T follicular helper cell (primary cell): ENCODE measurements at places on chromosomes 4 and X.

DNA sequence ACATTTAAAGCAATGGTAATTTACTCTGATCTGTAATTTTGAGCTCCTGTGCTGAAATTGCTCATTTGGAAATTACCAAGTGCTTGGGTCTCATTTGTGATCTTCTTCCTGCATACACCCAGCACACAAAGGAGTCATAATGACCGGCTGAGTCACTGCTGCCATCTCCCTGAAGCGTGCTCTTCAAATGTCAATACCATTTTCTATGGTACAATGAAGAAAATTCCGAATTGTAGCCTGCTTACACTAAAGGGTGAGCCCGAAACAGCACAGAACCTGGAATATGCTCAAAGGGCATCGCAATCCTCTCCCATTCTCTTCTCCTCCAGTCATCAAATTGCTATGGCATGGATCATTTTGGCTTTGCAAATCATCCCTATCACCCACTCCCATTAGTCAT, 140.5 kb downstream of the GRIA3 start:
- DNase-seq = no peak

GRCh38 chrX:19030805-19031204, 46.9 kb upstream of the PHKA2 start:
- no peak for DNase-seq

DNA sequence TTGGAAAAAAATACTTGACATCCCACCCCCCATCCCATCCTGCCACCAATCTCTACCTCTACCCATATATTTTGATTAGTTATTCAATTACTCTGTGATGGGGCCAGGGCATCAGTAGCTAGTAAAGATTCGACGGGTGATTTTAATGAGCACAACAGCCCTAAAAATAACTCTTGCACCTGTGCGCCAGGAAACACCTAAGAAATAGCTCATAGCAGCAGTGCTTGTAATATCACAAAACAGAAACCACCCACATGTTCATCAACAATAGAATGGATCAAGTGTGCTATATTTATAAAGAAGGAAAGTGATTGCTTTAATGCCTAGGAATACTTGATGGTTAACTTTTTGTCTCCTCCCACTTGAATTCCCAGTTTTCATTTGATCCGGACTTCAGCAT, 225.6 kb upstream of the LCORL start:
- DNase-seq = no peak

DNA sequence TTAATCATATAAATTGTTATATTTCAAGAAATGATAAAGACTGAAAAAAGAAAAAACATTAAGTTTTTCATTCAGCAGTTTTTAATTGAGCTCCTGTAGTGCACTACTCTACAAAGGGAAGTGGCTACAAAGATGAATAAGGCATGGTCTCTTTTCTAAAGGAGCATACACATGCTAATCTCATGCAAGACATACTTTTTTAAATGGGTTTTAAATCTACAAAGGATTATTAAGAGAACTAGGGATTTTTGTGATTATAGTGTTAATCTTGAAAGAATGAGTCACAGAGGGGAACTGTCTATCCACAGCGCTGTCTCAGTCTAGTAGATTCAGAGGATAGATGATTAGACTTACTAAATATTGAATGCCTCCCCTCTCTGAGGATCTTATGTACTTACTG, 1722.2 kb downstream of the RPA4 start:
- no peak for DNase-seq

- no peak for DNase-seq
These were observed 28.7 kb downstream of the AP1S2 start for GRCh38 chrX:15825936-15826335.

GRCh38 chr4:113398441-113399143, 349.1 kb downstream of the ANK2 start:
- DNase-seq = no peak

- DNase-seq = no peak
These were observed 26.7 kb upstream of the PCDH18 start for GRCh38 chr4:137558951-137559350.

DNA sequence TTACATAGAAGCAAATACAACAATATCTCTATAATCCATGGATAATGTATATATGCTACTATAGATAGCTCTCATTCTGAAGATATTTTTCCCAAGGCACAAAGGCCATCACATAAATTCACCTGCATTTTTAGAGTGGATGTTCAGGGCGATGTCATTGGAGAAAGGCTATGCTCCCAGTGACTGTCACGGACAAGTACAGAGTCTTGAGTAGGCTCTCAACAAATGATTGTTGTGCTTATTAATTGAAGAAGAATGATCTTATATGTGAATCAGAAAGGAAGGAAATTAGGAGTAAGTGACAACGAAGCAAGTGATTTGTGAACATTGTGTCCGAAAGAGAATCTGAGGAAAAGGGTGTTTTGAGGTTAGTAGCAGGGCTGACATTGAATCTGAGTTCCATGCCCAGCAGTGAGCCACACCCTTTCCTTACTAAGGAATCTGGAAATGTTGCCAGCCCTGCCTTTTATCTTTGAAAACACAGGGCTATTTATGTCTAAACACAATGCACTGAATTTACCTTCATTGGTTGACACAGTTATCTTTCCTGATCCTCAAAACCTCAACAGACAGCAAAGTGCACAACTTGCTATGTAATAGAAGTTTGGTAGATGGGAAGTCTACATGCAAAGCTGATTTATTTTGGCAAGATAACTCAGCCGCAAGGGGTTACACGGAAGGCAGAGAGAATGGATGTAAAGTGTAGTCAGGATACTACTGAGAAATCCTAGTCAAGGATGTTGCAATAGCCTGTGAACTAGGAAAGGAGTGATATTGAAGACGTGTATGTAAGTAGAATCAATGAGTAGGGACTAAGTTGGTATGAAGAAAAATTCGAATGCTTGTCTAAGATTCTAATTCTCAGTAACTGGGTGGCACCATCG, 50.4 kb downstream of the SORBS2 start:
- no peak for DNase-seq

- no peak for DNase-seq
These were observed 2666.6 kb downstream of the PCDH7 start for GRCh38 chr4:33386764-33387163.

DNA sequence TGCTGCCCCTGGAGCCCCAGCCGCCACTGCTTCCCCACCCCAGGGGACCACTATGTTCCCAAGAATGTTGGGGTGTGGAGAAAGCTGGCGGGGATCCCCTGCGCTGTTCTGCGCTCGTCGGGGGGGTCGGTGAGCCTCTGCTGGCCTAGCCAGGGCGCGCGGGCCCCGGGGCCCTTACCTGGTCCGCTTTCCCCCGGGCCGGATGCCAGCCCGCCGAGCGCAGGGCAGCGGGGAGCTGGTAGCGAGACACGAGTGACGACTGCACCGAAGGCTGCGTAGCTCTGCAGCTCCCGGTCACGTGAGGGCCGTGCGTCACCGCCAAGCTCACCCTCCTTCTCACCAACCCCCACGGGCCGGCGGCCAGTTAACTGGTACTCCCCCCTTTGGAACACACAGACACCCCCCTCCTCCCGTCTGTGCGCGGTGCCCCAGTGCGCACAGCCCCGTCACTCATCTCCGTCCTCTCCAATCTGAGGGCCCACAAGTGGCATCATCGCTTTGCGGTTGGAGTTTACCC, at the start of gene BEX1:
TSS of gene BEX1 (minus strand) at position 254 of the 517 bp plus-strand sequence. CDS start 897 bp downstream, outside the sequence.
- peak; percentile 15 for DNase-seq

- no peak for DNase-seq
These were observed 878.3 kb downstream of the FSTL5 start for GRCh38 chr4:161285461-161285860.

- no peak for DNase-seq
These were observed 998.8 kb downstream of the GLUD2 start for GRCh38 chrX:122046226-122046625.

GRCh38 chr4:177236886-177237285, 72.8 kb upstream of the NEIL3 start:
- no peak for DNase-seq

- DNase-seq = no peak
These were observed 32.8 kb upstream of the GLRB start for GRCh38 chr4:157043131-157043530.

- DNase-seq = no peak
These were observed 2.0 kb upstream of the CXorf66 start for GRCh38 chrX:139967300-139967699.

DNA sequence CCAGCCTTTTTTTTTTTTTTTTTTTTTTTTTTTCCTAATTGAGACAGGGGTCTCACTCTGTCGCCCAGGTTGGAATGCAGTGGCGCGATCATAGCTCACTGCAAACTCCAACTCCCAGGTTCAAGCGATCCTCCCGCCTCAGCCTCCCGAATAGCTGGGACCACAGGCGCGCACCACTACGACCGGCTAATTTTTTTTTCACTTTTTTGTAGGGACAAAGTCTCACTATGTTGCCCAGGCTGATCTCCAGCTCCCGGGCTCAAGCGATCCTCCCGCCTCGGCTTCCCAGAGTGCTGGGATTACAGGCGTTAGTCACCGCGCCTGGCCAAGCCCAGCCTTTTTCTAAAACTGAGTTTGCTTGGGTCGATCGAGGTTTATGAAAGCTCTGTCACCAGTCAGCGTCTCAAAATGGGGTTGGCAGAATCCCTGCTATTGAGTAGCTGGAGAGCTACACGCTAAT, 1.3 kb upstream of the OTUD5 start:
- no peak for DNase-seq

DNA sequence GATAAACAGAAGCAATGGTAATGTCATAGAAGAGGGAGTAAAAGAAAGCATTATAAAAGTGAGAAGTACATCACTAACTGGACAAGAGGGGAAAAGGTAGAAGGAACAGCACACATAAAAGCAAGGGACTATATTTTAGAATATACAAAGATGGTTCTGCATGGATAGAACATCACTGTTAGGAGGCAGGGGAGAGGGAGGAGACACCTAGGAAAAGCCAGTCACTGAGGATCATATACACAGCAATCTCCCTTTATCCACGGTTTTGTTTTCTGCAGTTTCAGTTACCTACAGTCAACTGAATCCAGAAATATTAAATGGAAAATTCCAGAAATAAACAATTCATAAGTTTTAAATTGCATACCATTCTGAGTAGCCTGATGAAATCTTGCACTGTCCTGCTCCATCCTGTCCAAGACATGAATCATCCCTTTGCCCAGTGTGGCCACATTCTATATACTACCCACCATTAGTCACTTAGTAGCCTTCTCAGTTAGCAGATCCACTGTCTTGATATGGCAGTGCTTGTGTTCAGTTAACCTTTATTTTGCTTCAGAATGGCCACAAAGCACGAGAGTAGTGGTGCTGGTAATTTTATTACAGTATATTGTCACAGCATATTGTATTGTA, 74.2 kb downstream of the PPA2 start:
- DNase-seq = no peak

GRCh38 chr4:153296040-153296823, 48.3 kb upstream of the MND1 start:
- no peak for DNase-seq
